DMS 273 treated with DMSO at 0.1 percent for 48 hours (cell line): ENCODE measurements at places on chromosomes 7 and 10.

DNA sequence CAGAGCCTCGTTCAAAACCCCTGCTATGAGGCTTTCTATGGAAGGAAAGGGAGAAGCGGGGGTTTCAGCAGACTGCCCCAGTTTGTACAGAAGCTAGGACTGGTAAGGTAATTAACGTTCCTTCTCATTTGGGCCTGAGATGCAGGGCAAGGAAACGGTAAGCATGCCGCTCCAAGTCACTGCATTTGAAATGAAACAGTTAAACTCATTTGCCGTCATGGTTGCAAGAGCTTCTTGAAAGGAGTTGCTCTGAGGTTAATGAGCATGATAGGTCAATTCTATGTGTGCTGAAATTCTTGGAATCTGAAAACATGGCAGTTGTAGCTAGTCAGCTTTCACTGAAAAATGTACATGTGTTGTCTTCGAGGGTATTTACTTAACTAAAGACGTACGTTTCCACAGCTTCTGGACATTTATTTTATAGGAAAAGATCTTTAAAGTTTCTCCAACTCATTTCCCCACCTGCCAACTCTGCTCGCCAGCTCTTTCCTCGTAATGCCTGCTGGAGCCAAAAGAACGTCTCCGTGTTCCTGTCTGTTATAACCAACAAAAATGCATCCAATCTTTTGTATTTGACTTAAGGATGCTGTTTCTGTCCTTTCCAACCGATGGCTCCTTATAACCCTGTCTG is 73.3 kb downstream of the ADAM12 start:
- no peak for DNase-seq

GRCh38 chr10:16741540-16741939 is 75.7 kb downstream of the RSU1 start:
- no peak for DNase-seq

- no peak for DNase-seq
Observed at GRCh38 chr7:110803602-110804143, 287.3 kb upstream of the LRRN3 start.

DNA sequence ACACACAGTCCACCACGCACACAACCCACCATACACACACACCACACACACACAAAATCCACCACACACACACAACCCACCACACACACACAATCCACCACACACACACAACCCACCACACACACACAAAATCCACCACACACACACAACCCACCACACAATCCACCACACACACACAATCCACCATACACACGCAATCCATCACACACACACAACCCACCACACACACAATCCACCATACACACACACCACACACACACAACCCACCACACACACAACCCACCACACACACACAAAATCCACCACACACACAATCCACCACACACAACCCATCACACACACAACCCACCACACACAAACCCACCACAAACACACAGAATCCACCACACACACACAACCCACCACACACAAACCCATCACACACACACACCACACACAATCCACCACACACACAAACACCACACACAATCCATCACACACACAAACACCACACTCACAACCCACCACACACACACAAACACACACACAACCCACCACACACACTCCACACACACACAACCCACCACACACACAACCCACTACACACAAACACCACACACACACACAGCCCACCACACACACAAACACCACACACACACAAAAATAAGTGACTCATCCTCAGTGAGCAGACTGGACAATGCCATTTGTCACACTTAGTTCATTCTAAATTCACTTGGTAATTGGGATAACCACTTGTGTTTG is 8.8 kb upstream of the REPIN1 start:
- no peak for DNase-seq

GRCh38 chr10:29951441-29951931 is 107.9 kb downstream of the JCAD start:
- no peak for DNase-seq

DNA sequence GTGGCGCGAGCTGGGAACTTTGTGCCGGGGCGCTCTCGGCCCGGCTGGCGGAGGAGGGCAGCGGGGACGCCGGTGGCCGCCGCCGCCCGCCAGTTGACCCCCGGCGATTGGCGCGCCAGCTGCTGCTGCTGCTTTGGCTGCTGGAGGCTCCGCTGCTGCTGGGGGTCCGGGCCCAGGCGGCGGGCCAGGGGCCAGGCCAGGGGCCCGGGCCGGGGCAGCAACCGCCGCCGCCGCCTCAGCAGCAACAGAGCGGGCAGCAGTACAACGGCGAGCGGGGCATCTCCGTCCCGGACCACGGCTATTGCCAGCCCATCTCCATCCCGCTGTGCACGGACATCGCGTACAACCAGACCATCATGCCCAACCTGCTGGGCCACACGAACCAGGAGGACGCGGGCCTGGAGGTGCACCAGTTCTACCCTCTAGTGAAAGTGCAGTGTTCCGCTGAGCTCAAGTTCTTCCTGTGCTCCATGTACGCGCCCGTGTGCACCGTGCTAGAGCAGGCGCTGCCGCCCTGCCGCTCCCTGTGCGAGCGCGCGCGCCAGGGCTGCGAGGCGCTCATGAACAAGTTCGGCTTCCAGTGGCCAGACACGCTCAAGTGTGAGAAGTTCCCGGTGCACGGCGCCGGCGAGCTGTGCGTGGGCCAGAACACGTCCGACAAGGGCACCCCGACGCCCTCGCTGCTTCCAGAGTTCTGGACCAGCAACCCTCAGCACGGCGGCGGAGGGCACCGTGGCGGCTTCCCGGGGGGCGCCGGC is 870 bp downstream of the FZD1 start:
- peak; percentile 57 for DNase-seq

- no peak for DNase-seq
Observed at GRCh38 chr7:124387056-124387455, 354.2 kb upstream of the TMEM229A start.

DNA sequence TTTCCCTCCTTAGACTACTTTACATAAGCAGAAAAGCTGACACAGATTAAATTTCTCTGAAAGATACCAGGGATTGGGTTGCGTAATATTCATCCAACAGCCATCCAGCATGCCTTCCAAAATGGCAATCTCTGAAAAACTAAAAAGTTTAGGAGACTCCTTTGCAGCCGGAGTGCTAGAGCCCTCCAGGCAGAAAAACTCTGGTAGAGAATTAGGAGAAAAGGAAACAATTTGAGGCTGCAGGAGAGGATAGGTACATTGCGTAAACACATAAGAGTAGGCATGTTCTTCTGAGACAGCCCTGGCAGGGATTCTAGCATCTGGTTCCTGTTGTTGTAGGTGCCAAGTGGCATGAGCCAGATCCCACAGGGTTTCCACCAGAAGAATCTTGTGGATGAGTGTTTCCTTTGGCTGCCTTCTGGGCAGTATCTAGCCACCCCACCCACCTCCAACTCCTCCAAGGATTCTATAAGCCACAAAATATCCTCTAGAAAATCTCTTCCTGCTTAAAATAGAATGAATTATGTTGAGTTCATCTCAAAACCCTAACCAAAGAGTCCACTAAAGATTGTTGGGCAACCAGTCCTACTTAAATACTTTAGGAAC is 402.4 kb downstream of the HGF start:
- DNase-seq: no peak
